ENCODE measurements at places on chromosomes 4 and X. TPM values are rescaled to one million over a fixed set of nuclear protein-coding genes. Genes with fewer than 3 reads are reported as not detected.

TMPRSS11A gene
- not detected for polyA plus RNA-seq

SLC10A3 gene
- 13.8 TPM for polyA plus RNA-seq

CAPN6 gene
- polyA plus RNA-seq: not detected

KLHL4 gene
- polyA plus RNA-seq: 0.17 TPM

TCEAL6 gene
- not detected for polyA plus RNA-seq

POLN gene
- polyA plus RNA-seq: 0.35 TPM

MAB21L2 gene
- 3.3 TPM for polyA plus RNA-seq

TLR10 gene
- not detected for polyA plus RNA-seq

NR0B1 gene
- polyA plus RNA-seq: 0.12 TPM

DNA sequence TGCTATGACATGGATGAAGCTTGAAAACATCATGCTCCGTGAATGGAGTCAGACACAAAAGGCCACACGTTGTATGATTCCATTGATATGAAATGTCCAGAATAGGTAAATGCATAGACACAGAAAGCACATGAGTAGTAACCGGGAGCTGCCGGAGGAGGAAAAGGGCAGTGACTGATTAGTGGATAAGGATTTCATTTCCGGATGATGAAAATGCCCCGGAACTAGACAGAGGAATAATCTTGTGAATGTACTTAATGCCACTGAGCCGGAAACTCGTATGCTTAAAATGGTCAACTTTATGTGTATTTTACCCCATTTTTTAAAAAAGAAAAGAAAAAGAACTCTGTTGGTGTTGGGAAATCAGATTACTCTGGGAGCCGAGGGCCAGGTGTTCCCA lies 112.7 kb upstream of the FAM9B start:
- DNase-seq: no peak

DNA sequence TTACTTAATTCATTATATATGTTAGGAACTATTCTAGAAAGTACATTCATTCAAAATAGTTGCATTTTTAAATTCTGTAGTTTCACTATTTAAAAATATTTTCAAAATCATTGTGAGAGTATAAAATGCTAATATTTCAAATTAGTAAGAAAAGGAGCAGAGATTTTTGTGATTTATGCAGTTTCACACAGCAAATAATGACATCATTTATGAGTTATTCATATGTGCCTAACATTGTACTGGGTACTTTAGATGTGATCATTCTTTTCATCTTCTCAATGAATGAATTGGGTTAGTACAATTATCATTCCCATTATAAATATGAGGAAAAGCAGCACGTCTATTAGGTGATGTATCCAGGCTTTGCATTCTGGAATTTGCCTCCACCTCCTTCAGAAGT lies 1451.0 kb upstream of the IGFBP7 start:
- no peak for DNase-seq

DNA sequence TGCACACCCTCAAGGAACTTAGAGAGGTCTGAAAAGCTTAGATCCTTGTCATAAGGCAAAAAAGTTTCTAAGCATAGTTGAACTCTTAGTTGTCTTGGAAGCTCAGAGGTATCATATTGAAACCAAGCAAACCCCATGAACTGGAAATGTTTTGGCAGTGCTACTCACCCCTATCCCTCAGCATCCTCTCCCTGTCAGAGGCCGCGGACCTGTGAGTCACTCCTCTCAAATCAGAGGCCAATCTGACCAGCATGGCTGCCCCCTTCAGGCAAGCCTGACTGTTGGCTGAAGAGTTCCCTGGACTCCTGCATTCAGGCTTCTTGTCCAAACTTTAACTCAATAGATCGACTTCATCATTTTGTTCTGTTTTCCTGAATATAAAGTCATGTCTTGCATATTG lies 69.4 kb downstream of the KCNIP4 start:
- DNase-seq: no peak

GRCh38 chr4:21002286-21002685 lies 302.0 kb downstream of the PACRGL start:
- DNase-seq: no peak

- DNase-seq: no peak
Measured at GRCh38 chr4:35975617-35976355, 268.5 kb downstream of the ARAP2 start.

- no peak for DNase-seq
Measured at GRCh38 chrX:30887721-30888120, 1.3 kb downstream of the TAB3 start.

- no peak for DNase-seq
Measured at GRCh38 chrX:29876733-29877132, 338.6 kb upstream of the MAGEB2 start.

DNA sequence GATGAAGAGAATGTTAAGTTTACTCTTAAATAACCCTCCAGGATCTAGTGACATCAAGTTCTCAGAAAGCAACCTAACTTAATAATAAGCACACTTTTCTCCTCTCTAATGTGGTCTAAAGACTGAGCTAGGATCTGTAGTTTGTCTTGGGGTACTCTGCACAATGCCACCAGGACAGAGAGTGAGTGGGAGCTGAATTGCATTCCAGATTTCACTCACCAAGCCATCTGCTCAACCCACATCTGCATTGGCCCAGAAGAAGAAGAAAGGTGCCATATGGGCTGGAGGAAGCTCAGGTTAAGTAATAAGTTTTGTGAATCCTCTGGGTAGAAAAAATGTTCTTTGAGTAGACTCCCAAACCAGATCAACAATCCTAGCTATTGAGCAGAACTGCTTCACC lies 384.6 kb downstream of the PPP3CA start:
- DNase-seq: no peak

DNA sequence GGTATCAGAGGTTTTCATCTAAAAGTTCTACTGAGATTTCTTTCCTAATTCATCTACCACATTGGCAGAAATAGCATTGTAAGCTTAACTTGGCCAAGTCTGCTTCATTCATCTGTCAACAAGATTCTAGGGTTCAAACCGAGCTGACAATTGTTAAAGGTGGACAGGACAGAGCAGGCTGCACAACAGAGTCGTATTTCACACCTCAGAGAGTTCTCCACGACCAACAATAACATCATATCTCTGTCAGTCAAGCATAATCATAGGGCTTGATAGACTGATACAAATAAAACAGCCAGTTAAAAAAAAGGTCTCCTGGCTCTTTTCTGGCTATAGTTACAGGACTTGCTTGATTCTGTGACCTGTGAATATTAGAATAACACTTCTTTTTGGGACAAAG lies 259.2 kb downstream of the COL25A1 start:
- no peak for DNase-seq

GRCh38 chrX:153473126-153473525 lies 2.8 kb upstream of the HAUS7 start:
- DNase-seq: no peak

DNA sequence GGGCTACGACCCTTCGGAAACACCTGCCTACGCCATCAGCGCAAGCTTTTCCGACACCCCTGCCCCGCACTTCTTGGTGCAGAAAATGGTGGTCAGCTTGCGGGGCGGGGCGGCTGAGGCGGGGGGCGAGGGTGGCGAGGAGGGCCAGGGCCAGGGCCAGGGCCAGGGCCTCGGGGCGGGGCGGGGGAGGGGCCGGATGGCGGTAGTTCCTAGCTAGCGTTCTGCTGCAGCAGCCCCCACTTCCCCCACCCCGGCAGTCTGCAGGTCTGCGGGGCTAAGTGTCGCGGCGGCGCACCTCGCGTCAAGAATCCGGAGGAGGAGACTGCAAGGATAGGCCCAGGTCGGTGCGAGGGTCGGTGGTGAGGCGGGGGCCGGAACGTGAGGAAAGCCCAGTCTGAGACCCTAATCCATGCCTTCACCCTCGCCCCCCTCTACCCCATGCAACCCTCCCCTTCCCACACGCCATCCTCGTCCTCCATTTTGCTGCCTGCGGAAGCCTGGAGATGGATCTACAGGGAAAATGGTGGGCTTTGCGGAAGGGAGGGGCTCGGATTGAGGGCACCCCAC lies 600 bp downstream of the BEX4 start:
- no peak for DNase-seq

GRCh38 chr4:145298885-145299284 lies 118.5 kb upstream of the OTUD4 start:
- no peak for DNase-seq

DNA sequence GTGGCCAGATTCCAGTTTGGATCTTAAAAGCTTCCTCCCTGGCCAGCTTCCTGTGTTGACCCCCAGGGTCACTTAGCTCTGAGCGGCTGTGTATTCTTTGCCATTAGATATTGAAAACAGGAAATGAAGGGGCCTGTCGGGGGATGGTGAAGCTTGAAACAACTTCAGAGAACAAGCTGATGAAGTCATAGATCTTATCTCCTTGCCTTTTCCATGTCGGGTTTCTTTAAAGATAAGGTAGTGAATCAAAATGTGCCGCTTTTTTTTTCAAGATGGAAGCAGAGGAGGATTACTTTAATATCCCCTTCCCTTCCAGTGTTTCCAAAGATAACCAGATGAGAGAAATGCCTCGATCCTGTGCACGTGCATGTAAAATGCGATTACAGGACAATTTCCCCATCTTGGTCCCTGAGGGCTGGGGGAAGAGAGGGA lies 508.5 kb downstream of the MID1IP1 start:
- DNase-seq: no peak

- DNase-seq: no peak
Measured at GRCh38 chrX:113009029-113009428, 168.4 kb upstream of the AMOT start.

- DNase-seq: no peak
Measured at GRCh38 chrX:66030505-66031317, 9.2 kb downstream of the VSIG4 start.

DNA sequence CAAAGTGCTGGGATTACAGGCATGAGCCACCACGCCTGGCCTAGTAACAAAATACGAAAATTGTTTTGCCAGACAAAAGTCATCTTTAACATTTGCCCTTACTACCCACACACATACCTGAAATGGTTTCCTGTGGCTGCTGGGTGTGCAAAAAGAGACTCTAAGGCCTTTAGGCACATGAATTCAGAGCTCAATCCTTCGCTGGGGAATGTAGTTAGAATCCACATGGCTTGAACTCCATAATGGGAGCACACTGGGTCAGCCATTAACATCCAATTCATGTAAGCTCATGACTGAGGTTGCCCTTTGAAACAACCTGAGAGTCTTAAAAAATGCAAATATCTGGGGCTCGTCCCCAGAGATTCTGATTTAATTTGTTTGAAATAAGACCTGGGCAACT lies 87.8 kb downstream of the HPGD start:
- no peak for DNase-seq

GRCh38 chr4:130336585-130337217 lies 1240.7 kb downstream of the C4orf33 start:
- DNase-seq: no peak

DNA sequence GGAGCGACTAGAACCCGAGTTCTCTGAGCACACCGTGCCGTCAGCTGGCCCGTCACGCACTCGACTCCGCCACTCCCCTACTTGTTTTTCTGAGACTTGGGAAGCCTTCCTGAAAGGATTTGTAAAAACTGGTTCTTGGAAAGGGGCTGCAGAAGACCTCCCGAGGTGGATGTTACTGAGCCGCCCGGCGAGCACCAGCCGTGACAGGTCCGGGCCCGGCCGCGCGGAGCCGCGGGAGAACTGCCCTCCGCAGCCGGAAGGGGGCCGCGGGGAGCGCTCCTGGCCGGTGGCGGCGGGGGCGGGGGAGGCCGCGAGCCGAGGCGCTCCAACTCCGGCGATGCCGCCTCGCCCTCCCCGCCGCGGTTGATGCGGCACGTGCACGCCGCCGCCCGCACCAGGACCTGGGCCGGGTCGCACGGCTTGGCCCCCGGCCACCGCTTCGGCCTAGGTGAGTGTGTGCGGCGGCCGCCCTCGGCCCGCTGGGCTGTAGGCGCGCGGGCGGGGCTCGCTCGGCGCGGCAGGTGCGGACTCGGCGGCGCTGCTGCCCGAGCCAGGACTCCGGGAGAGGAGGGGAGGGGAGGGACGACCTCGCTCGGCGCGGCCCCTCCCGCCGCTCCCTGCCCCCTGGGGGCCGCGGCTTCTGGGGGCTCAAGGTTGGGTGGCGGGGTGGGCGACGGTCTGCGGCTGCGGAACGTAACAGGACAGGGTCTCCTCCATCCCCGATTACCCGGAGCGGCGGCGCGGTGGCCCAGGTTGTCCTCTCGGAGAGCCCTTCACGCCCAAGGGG lies 1.7 kb downstream of the SPRY1 start:
- no peak for DNase-seq

All from AG04450 (cell line).